ENCODE measurements at places on chromosomes 1 and 21. TPM values are rescaled to one million over a fixed set of nuclear protein-coding genes. Genes with fewer than 3 reads are reported as not detected.

BRINP2 gene
- total RNA-seq = 5.3 TPM

ETV3L gene
- total RNA-seq = not detected

DNA sequence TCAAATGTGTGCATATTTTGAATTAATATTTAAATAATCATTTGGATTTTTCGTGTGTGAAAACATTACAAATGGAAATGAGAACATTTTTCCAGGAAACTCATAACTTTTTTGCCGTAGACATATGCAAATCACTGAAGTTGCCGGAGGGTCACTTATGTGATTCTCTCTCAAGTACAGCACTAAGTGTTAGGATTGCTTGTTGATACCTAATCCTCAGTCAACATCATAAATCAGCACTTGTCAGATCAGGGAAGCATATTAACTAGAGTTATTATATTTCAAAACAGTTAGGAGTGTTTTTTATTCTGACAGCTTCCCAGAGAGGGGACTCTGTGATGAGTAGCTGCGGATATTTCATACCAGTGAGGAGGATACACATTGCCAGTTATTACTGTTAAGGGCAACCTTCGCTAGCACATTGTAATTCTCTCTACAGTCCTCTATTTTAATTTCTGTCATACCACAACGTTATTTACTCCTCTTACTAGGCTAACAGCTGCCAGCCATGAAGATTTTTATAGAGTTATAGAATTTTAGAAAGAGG, 41.5 kb downstream of the NCAM2 start:
- no peak for DNase-seq

HPDL gene
- not detected for total RNA-seq

GRCh38 chr1:21397813-21398188, 42.1 kb upstream of the NBPF3 start:
- no peak for DNase-seq

DNA sequence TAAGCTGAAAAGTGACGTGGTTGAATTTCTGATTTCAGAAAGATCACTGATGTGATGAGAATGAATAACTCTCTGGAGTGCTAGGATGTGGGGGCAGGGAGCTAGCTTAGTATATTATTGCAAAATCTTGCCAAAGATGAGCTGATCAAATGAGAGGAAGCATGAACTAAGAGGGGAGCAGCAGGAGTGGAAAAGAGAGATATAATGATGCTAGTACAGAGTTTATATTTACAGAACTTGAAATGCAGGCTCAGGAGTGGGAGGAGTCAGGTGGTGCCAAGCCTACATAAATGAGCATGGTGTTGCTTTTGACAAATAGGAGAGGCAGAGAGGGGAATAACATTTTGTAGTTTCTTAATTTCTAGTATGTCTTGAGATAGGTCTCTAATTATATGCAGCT, 38.1 kb upstream of the NBL1 start:
- no peak for DNase-seq

- DNase-seq = no peak
Observed at GRCh38 chr21:33268737-33269441, 2.7 kb downstream of the IL10RB start.

FAM72B gene
- 3.6 TPM for total RNA-seq

DNA sequence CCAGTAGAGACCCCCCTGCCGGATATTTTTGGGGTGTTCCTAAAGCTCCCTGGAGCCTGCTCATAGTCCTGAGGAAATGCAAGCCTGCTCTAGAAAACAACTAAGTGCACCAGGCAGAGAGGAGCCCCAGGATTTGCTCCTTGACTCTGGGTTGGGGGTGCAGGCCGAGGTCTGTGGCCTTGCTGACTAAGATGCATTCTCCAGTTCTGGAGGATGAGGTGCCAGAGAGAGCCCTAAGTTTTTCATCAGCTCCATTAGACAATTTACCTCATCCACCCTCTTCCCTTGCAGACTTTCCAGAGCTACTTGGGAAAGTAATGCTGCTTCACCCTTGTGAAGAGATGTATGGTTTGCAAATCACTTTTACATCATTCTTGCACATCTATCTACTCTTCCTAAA, 9.1 kb downstream of the TUFT1 start:
- DNase-seq = peak; percentile 28

DNA sequence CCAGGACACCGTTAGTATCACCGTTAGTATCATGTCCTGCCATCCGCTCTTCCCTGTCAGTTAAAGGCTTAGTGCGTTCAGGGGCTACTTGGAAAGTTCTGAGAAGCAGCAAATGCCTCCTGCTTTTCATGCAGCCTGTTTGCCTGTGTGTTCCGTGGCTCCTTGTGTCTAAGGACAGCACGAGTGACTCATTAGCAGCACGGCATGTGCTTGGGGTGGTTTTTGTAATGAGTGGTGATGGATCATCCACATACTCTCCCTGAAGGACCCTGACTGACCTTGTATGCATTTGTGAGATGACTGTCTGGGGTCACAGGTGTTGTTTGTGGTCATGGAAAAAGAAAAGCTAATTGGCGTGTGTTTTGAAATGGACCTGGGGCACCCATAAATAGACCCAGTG, 221.9 kb downstream of the PBX1 start:
- peak; percentile 34 for DNase-seq

DNA sequence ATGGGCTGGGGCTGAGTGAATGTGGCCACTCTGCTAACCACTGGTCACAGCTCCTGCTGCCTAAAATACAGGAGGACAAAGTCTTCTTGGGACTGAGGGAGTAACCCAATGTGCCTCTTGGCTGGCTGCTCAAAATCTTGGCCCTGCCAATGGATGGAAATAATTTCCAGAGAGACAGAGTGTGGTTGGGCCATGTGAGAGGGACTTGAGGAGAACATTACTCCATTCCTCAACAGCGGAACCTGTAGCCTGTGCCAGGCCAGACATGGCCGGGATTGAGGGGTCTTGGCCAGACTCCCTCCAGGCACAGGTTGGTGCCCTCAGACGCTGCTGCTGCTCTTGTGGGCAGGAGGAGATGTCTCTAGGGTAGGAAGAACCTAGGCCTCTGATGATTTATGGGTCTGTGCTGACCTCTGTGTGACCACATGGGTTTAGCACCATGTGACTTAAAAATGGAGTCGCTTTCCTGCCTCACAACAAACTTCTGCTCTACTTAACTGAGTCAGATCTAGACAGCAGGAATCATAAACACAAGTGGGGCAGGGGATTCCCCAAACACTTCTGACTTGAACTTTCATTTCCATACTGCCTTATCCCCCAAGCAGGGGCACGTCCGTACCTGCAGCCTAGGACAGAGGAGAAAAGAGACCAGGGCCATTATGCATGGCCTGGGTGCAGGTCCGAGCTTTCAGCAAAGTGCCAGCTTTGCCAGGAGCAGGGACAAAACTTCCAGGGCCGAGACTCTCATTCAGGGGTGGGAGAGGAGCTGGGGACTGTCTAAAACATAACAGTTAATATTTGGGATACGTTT, 79.2 kb downstream of the CD34 start:
- DNase-seq = no peak

DNA sequence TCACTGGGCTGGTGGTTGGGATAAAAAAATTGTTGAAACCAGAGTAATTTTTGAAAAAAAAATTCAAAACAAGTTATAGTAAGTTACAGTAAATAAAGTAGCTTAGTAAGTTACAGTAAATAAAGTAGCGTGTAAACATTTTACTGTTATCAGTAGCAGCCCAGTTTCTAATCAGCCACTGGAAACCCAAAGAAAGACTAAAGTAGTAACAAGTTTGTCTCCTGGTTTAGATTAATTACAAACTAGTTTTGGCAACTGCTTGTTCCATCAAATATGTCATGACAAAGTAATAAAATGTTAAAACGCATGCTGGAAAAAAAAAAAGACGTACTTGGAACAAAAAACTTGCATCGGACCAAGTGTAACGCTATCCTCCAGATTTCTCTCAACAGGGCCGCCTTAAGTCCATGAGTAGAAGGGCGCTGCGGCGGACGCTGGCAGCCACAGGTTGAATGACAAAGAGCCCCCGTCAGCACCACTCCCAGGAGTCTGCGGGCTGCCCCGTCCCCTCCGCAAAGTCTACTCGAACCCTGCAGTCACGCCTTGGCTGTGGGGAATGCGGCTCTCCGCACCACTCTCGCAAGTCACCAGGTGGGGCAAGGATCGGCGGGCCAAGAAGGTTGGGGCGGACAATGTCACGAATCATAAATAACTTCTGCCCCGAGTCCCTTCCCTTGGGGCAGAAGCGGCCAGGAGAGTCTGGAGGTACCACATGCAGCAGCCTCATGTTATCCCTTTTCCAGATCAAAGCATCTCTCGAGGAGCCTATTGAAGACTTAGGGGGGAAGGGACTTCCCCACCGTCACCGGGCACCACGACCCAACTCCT, 837 bp downstream of the SLC16A1 start:
- peak; percentile 46 for DNase-seq

CAPN9 gene
- total RNA-seq = not detected

DNA sequence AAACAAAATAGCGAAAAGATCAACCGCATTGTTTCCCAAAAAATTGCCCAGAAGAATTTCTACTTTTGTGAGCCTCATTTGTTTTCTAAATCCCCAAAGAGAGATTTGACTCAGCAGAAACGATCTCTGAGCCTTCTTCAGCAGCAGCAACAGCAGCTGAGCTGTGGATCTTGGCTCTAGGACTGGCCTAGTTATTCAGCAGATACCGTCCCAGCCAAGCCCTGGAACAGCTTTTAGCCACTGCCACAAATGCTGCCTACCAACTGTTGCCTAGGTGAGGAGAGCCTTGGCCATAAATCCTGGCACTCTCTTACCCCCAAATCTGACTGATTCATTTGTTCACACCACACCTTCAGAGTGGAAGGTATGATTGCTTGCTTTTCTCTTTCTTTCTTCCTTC, 320.1 kb downstream of the TGFB2 start:
- DNase-seq = peak; percentile 61

DNA sequence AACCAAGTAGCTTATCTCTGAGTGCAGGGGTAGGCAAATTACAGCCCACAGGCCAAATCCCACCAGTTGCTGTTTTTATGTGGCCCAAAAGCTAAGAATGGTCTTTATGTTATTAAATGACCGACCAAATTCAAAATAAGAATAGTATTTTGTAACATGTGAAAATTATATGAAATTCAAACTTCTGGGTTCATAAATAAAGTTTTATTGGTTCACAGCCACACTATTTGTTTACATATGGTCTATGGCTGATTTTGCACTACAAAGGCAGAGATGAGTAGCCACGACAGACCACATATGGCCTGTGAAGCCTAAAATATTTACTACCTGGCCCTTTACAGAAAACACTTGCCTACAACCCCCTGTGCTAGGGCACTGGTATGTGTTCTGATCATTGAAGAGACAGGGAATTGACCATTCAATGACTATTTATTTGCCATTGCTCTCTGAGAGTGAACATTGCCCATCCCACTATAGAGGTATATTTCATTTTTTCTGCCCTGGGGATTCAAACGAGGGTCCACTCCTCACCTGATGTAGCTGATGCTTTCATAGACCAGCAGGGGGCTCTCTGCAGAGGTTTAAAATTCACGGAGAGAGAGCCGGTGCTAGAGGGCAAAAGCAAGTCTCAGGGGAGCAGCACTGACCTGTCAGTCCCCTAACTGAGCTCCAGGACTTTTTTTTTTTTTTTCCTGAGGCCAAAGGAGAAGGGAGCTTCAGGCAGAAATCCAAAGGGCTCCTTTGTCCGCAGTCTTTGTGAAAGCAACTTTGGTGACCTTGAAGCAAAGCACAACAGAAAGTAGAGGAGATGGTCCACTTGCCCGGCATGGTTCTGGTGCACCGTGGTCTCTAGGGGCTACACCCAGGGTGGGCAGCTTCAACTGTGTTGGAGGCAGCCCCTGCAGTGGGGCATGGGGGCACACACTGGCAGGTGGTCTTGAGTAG, 7.3 kb upstream of the GNL2 start:
- peak; percentile 38 for DNase-seq

GPR61 gene
- total RNA-seq = 3.1 TPM

ITLN1 gene
- 2.2 TPM for total RNA-seq

FABP3 gene
- total RNA-seq = 15.9 TPM

CRP gene
- 0.48 TPM for total RNA-seq

GRCh38 chr1:214380986-214381695, 100.2 kb downstream of the SMYD2 start:
- DNase-seq = no peak

DNA sequence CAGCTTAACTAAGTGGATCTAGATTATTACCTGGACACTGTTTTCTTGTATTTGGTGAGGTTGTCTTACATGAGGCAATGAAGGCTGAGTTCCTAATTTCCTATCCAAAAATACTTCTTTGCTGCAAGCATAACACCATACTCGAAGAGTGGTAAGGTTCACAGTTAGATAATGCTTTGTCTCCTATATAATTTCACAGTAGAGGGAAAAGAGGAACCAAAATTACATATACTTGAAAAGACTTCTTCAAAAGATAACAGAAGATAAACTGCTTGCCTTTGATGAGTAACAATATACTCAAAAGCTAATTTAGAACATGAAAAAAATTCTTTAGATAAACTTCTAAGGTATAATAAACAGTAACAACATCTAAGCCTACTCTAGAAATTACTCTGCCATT, 20.4 kb downstream of the USP33 start:
- DNase-seq = no peak

DNA sequence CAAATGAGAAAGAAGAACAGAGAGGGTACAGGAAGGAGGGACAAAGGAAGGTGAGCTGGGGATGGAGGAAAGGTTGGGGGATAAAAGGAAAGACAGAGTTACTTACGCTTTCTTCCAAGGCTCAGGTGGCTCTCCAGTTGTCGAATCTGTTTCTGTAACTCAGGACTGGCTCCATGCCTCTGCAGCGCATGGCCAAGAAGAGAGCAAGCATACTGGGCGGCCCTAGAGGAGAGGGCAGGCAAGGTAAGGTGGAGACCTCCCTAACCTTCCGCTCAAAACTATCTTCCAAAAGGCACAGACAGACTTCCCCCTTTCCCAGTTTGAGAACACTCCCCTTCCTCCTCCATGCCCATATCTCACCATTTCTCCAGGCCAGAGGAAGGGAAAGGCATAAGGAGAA, 922 bp downstream of the PEX11B start:
- DNase-seq = no peak

GRCh38 chr1:40753142-40753882, 30.3 kb upstream of the KCNQ4 start:
- no peak for DNase-seq

GRCh38 chr1:196531737-196532524, 76.3 kb downstream of the KCNT2 start:
- DNase-seq = no peak

FHL3 gene
- 25.0 TPM for total RNA-seq

CYP4Z1 gene
- not detected for total RNA-seq

All from umbilical cord (tissue), 2 donors.